Fibroblast of skin of left quadriceps (primary cell): ENCODE measurements at places on chromosomes 12 and 14.

GRCh38 chr12:42716491-42716891 is 126.9 kb upstream of the PRICKLE1 start:
- DNase-seq, result no peak

DNA sequence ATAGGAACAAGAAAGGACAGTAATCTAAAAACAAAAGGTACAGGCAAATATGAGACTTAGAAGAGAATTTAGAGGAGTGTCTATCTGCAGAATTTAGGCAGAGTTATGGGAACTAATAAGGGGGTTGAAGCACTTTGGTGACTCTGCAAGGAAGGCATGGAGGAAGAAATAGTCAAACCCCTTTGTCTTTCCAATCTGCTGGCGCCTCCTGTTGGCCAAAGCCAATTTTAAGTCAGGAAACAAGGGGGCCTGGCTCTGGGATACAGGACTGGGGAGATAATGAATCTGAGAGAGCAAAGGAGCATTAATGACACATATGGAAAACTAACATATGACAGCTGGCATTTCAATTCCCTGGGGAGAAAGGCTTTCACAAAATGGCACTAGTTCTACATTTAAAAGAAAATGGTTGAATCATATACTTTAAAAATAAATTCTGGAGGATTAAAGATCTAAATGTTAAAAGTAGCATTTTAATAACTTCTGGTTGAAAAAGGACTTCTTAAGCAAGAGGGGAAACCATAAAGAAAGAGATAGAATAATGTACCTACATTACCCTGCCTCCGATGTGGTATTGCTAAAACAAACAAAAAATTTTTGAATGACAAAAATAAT is 48.5 kb upstream of the CSRP2 start:
- DNase-seq, result no peak

DNA sequence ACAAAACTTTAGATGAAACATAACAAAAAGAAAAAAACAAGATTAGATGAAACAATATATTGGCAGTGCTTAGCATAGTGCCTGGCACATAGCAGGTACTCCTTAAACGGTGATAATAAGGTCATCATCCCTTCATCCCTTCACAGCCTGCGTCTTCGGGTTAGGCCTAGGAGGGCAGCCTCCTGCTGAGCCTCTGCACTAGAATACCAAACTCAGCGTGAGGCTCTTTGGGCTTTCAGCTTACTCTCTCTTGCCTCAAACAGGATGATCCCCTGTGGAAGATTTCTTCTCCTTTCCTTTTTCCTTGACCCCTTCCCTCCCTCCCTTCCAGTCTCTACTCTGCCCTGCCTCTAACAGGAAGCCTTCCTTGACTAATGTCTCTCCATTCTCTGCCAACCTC is 14.4 kb upstream of the FIGNL2 start:
- no peak for DNase-seq

GRCh38 chr12:102301547-102301946 is 103.9 kb upstream of the PMCH start:
- DNase-seq, result no peak
